IPS DF 6.9 (cell line): ENCODE measurements at places on chromosomes 2 and 18.

GRCh38 chr2:66548422-66548821, 113.5 kb downstream of the MEIS1 start:
- no peak for DNase-seq

DNA sequence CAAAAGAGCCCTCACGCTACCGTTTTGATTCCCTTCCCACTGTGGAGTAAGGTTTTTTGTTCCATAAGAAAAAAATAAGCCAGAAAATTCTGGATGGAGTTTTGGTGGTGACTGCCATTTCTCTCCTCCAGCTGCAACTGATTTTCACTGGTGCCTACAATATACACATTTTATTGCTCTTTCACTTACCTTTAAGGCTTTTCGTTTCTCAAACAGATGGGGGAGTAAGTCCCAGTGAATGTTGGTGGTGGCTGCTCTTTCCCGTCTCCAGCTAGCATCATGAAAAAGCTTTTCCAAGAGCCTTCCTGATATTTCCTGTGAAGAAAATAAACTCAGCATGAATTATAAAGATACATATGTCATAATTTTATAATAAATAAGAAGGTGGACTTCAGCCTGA, 932.5 kb upstream of the PIK3C3 start:
- no peak for DNase-seq

GRCh38 chr2:112924360-112924759, 13.4 kb downstream of the IL37 start:
- DNase-seq, result no peak

GRCh38 chr2:150526827-150527226, 39.4 kb upstream of the RND3 start:
- no peak for DNase-seq

- no peak for DNase-seq
Observed at GRCh38 chr18:5030636-5031035, 166.4 kb downstream of the AKAIN1 start.

DNA sequence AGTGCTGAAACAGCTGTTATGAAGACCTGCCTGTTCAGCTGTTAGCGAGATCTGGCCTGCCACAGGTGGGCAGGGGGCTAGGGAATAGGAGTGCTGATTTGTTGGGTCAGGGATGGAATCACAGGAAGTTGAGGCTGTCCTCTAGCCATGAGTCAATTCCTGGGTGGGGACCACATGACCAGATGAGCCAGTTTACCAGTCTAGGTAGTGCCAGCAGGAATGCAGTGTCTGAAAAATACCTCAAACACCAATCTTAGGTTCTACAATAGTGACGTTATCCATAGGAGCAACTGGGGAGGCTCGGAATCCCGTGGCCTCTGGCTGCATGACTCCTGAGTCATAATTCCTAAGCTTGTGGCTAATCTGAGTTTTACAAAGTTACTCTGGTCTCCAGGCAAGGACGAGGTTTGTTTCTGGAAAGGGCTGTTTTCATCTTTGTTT, 44.9 kb downstream of the DYSF start:
- no peak for DNase-seq

DNA sequence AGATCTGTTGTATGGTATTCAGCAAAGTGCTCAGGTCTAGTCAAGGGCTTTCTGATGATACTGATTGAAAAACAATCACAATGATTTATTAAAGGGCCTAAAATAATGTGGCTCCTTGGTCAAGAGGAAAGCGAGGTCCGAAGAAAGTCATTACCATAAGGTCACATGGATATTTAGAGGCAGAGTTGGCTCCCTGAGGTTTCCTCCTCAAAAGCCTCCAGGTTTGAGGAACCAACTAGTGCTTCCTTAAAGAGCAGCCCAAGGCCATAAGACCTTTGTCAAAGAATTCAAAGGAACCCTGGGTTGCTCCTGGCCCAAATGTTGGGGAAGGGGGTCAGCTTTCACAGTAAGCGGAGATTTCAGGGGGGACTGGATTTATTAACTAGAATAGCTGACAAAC, 280.7 kb upstream of the ATP5MC3 start:
- DNase-seq, result no peak

DNA sequence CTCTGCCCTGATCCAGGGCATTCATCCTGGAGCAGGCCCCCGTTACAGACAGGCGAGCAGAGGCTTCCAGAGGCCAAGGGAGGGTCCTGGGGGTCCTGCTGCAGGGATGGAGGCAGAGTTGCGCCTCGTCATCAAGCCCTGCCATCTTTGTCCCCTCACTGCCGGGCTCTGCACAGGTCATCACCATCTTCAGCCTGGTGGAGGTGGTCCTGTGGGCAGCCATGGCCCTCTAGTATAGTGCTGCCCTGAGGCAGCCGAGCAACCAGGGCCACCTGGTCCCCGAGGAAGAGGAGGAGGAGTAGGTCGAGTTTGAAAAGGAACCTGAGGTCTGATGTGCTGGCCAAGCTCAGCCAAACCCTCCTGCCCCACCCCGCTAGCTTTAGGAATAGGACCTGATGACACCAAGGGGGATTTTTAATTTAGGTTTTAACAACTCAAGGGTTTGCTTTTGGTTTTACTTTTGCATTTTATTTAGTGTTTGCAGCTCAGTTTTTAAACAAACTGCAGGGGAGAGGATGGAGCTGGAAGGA, 8.8 kb upstream of the ALPI start:
- DNase-seq, result no peak

DNA sequence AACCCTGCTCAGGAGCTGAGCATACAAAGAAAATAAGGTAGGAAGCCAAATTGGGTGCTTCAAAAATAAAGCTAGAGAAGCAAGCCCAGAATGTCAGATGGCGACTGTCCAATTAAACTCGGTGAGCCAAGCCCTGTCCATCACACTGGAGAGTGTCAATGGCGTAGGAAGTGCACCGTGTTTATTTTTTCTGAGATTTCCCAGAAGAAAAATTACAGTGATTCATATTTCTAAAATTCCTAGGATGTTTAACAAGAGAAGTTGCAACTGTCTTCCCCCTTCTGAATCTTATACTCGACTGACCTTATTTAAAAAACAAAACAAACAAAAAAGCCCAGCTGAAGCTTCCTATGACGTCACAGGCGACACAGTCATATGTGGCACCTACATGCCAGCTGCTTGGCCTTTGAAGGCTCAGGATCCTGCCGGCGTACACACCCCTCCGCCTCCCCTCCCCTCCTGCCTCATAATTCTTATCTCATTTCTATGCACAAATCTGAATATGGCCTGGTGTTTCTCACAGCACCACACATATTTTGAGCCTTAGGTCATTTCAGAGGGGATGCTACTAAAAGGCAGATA, 60.8 kb downstream of the MBP start:
- DNase-seq, result no peak

DNA sequence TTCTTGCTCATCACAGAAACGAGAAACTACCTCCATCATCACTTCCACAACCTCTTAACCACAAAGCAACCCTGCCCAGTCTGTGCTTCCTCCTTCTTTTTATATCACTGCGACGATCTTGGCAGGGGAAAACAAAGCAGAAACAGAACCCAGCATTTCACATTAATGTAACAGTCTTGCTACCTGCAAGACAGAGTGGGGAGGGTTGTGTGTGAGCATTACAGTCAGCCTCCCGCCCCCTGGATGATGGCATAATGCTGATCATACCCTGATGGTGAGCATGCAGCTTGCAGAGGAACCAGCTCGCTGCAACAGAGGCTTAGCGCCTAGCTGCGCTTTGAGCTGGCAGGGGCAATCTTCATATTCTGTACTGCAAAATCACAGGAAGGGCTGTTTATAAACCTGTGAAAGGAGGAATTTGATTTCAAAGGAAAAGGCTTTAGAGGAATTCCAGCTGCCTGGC, 376.1 kb downstream of the IRS1 start:
- DNase-seq, result no peak

- DNase-seq, result no peak
Observed at GRCh38 chr2:240774856-240775255, 45.2 kb downstream of the KIF1A start.

DNA sequence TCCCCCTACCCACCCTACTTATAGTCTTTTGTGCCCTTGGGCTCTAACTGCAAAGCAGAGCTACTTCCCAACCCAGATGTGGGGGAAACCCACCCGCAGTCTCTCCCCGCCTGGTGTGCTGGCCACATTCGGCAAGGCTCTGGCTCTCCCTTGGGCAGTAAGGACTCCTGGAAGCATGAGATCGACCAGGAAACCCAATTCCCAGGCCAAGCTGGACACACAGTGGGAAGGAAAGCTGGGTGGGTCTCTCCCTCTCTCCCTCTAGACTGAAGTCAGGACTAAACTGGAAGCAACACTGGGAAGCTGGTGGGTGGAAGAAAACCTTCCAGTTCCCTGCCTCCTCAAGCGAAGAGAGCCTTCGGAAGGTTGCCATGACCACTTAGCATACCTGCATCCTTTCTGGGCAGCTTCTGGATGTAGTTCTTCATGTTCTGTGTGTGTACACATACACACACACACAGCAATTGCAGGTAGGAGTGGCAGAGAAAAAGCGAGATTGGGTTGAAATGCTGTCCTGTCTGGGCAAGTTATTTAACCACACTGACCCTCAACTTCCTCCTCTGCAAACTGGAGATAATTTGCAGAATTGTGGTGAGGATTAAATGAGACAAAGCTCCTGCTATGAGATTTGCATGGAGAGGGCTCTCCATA, 33.9 kb downstream of the ZBTB7C start:
- DNase-seq, result no peak
